ENCODE measurements at places on chromosomes 16 and 17. TPM values are rescaled to one million over a fixed set of nuclear protein-coding genes. Genes with fewer than 3 reads are reported as not detected.

HOXB6 gene
- 2.8 TPM for total RNA-seq

IQCK gene
- total RNA-seq = 9.3 TPM

CBFA2T3 gene
- not detected for total RNA-seq

PRM3 gene
- total RNA-seq = not detected

CACNG1 gene
- total RNA-seq = not detected

CD300LB gene
- not detected for total RNA-seq

NPIPA2 gene
- total RNA-seq = 0.45 TPM

STX1B gene
- under 0.01 TPM for total RNA-seq

PRSS53 gene
- total RNA-seq = 1.8 TPM

CEP295NL gene
- total RNA-seq = 2.2 TPM

GRB2 gene
- total RNA-seq = 76.8 TPM

ZNF286A gene
- 31.9 TPM for total RNA-seq

PLXDC1 gene
- not detected for total RNA-seq

RNF222 gene
- total RNA-seq = not detected

OR4D1 gene
- not detected for total RNA-seq

CD300E gene
- total RNA-seq = not detected

E2F4 gene
- total RNA-seq = 61.8 TPM

MYH3 gene
- 0.45 TPM for total RNA-seq
